ENCODE measurements at places on chromosomes 16 and 17.

- peak; percentile 64 for DNase-seq
These were observed 188.6 kb upstream of the PSMD7 start for GRCh38 chr16:74107795-74108610.

DNA sequence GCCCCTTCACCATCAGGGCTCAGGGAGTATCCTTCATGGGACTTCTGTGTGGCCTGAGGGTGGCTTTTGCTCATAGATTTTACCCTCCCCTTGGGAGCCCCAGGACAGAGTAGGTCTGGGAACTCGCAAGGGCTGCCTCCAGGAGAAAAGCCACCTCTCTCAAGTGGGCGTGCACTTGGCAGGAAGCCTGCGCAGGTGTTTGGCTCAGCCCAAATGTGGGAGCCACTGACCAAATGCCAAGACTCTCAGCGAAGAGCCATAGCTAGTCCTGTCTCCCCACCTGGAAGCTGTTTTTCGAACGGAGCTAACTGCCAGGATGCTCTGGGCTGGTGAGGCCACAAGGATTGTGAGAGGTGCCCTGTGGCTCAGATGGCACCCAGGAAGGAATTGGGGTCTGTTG, 2.0 kb upstream of the HSD17B2 start:
- no peak for DNase-seq

DNA sequence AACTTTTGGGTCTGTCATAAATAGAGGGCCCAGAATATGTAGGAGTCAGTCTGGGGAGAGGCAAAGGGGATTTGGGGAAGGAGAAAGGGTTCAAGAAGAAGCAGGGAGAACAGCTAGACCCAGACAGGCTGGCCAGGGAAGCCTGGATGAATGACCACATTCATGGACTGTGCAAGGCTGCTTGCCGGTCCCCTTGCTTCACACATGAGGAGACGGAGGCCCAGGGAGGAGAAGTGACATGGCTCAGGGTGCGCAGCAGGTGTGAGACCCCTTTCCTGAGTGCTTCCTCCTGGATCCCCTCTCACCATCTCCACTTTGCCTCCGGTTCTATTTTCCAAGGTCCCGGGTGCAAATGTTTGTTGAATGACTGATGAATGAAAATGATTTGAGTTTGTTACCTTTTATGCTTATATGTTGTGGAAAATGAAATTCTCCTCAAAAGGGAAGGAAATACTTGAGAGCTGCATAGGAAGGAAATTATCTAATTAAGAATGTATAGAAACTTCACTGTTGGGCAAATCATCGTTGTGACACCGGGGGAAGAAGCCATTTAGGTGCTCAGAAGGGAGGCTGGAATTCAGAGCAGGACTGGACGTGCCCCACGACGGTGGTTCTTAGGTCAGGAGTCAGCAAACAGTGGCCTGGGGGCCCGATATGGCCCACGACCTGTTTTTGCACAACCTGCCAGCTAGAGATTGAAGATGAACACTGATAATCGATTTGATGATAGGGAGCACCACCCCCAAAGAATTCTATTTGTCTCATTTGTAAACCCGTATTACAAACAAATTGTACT, 559 bp downstream of the ITGAM start:
- peak; percentile 8 for DNase-seq

DNA sequence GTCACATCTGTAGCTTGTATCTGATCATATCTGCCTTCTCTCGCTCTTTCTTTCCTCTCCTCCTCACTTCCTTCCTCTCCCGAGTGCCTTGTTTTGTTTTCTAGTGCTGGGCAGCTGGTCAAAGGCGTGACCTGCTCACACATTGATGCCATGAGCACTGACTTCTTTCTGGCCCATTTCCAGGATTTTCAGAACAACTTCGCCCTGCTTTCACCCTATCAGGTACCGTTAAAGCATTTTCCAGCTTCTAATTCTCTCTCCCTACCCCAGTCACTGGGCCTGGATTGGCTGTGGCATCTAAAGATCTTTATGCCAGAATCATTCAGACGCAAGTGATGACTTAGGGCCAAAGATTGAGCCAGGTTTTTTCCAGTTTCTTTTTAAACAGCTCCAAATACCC, 55.5 kb downstream of the OTOA start:
- no peak for DNase-seq

DNA sequence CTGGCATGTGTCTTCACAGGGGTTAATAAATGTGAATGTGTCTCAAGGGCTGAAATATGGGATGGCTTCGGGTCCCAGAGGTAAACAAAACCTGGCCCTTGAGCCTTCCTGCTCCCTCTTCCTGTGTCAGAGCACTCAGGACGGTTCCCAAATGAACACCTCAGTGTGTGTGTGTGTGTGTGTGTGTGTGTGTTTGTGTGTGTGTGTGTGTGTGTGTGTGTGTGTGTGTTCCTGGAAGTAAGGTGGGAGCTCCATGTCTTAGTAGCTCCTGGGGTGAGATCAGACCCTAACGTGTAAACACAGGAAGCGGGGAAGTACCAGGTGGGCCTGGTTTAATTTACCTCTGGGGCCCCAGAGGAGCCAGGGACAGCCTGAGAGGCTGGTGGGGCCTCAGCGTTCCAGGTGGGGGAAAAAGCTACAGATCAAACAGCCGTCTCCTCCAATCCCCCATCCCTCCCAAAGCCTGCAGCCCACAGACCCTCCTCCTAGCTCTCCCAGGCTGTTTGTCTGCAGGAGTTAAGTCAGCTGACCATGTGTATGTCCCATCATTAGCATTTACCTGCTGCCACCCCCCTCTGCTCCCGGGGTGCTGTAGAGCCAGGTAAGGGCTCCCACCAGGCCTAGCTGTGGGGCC, 6.1 kb downstream of the KIF19 start:
- DNase-seq: no peak
